ENCODE measurements at places on chromosomes 5 and 9.

- no peak for DNase-seq
These were observed 108.8 kb upstream of the LRRTM2 start for GRCh38 chr5:138983984-138984383.

DNA sequence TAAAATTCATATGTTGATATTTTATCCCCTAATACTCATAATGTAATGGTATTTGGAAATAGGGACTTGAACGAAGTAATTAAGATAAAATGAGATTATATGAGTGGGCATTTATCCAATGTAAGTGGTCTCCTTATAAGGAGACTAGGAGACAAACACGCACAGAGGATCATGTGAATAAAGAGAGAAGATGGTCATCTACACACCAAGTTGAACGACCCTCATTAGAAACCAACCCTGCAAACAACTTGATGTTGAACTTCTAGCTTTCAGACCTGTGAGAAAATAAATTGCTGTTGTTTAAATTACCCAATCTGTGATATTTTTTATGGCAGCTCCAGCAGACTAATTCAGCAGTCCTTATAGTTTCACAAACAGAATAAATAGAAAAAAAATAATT, 27.5 kb upstream of the SELENOP start:
- DNase-seq = no peak

DNA sequence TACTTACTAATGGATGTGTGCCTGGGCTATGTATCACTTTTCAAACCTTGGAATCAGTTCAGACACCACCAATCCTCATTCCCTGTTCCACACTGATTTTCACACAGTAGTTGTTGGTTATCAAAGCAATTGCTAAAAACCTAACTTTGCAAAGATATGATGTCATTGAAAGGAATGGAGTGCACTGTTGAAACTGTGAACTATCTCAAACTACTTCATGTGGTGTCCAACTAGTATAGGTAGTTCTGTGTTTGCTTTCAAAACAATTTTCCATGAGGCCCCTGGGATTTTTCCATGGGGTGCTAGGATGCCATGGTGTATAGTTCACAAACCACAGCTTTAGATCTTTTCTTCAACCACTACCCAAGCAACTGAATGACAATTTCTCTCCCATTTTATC, 17.8 kb downstream of the INIP start:
- DNase-seq = no peak

- no peak for DNase-seq
These were observed 579 bp downstream of the SLC12A7 start for GRCh38 chr5:1111241-1111726.

- no peak for DNase-seq
These were observed 18.8 kb downstream of the GLE1 start for GRCh38 chr9:128523199-128523925.

DNA sequence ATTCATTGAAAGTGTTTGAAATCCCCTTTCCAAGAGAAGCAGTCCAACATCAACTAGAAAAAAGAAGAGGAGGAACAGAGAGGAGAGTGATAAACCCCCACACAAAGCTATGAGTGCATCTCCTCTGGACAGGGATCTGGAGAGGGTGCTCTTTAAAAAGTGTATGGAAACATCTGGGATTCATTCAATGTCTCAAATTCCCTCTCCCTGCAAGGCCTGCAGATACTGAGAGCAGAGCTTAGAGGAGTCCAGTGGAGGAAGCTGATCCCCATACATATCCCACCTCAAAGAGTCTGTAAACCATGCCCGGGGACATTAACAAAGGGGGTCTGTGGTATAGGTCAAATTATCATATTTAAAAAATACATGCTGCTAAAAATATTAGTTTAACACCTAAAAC, 2.2 kb downstream of the SPOCK1 start:
- no peak for DNase-seq

DNA sequence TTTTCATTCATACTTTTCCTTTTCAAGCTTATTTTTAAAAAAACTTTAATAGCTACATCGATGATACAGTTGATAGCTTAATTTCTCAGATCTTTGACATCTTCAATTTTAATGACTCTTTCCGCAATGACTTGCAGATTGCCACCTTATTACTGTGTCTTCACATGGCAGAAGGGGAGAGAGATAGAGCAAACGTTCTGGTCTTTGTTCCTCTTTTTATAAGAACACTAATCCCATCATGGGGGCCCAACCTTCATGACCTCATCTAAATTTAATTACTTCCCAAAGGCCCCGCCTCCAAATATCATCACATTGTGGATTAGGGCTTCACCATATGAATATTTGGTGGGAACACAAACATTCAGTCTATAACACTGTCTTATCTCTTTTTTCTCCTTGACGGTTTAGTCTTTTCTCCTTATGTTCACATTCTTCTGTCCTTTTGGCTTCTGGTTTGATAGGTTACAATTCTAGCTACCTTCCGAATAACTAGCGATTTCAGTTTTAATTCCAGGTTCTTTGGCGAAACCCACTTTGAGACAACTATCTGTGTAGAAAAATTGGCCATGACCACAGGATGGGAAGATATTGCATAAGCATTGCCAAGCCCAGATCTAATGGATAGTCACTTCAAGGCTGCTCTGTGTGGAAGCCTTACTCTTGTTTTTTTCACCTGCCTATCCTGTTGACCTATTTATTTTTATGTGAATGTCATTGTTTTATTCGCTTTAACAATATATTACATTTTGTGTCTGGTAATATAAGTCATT, 5.0 kb downstream of the ZNF189 start:
- DNase-seq = no peak
